8988T (cell line): ENCODE measurements at places on chromosomes 16 and 17.

GRCh38 chr17:77555741-77556291, 402.7 kb upstream of the TNRC6C start:
- DNase-seq = no peak

- no peak for DNase-seq
Observed at GRCh38 chr16:19833581-19833980, 51.1 kb downstream of the GPRC5B start.

DNA sequence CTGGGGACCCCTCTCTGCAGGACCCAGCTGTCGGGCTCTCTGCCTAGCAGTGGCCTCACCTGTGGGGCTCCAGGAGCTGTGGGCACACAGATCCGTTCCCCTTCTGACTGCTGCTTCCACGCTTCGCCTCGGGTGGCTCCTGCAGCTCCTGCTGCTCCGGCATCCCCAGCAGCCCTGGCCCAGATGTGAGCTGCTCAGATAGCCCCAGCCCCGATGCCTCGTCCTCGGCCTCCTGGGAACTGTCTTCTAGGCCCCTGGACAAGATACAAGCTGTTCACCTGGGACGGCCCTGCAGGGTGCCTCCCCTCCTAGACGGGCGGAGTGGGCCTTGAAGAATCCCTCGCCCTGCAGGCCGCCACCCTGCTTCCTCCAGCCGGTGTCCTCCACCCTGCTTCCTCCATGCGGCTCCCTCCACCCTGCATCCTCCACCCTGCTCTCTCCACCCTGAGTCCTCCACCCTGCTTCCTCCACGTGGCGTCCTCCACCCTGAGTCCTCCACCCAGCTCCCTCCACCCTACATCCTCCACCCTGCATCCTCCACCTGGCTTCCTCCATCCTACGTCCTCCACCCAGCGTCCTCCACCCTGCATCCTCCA, 11.0 kb downstream of the EMC6 start:
- DNase-seq = no peak

- no peak for DNase-seq
Observed at GRCh38 chr17:46958041-46958591, 20.9 kb downstream of the RPRML start.

GRCh38 chr17:9805769-9806168, 14.4 kb upstream of the DHRS7C start:
- DNase-seq = no peak

- DNase-seq = no peak
Observed at GRCh38 chr16:19888834-19889233, 4.2 kb upstream of the GPRC5B start.

- no peak for DNase-seq
Observed at GRCh38 chr16:86726340-86726739, 148.0 kb downstream of the FOXL1 start.
